CD4-positive, alpha-beta T cell (primary cell): ENCODE measurements at places on chromosomes 3 and 15.
A peak's percentile ranks its signal among the peaks of the same experiment; 100 is the strongest.

DNA sequence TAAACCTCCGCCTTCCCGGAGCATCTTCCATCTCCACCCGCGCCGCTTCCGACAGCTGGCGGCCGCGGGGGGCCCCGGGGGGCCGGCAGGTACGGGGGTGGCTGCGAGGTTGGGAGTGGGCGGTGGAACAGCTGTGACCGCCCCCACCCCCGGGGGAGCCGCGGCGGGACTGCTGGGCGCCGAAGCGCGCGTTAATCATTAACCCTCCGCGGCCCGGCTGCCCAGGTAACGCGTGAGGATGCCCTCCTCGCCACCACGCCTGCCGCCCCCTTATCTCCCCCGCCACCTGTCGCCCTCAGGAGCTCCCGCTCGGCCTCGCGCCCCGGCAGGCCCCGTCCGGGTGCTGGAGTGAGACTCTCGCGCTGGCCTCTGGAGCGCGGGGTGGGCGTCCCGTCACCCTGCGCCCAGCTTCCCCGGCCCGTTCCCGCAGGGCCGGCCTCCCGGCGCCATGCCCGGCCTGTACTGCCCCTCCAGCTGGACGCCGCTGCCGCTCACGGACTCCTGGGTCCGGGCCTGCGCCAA, 757 bp downstream of the VWA5B2 start:
- DNase-seq: no peak

DNA sequence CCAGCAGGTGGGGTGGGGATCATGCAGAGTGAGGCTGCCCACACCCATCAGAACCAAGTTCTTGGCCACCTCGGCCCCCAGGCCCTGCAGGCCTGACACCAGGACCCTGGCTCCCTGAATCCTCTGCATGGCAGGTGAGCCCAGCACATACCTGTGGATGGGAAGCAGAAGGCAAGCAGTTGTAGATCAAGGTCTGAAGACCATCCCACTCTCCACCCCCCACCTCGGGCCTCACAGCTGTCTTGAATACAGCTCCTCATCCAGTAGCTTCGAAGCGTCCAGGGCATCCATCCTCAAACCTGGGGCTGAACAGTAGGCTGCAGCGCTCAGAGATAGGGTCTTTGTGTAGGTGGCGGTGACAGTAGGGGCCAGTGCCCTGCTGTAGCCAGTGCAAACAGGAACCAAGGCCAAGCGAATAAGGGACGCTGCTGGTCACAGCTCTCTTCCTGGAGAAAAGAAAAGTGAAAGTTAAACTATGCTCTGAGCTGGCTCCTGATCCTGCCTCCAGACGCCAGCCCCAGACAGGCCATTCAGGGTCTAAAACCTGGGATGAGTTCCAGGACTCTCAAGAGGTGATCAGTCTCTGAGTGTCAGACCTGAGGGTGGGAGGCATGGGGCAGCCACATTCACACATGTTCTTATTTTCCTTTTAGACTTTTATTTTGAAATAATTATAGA, at the start of gene UBA7:
Gene UBA7, minus strand, starts transcription at position 457 of the 678 bp plus-strand sequence. Its CDS starts 166 bp downstream, at position 291.
- DNase-seq: peak; percentile 30

- DNase-seq: no peak
These were observed 22.6 kb downstream of the ADAM10 start for GRCh38 chr15:58726867-58727266.

DNA sequence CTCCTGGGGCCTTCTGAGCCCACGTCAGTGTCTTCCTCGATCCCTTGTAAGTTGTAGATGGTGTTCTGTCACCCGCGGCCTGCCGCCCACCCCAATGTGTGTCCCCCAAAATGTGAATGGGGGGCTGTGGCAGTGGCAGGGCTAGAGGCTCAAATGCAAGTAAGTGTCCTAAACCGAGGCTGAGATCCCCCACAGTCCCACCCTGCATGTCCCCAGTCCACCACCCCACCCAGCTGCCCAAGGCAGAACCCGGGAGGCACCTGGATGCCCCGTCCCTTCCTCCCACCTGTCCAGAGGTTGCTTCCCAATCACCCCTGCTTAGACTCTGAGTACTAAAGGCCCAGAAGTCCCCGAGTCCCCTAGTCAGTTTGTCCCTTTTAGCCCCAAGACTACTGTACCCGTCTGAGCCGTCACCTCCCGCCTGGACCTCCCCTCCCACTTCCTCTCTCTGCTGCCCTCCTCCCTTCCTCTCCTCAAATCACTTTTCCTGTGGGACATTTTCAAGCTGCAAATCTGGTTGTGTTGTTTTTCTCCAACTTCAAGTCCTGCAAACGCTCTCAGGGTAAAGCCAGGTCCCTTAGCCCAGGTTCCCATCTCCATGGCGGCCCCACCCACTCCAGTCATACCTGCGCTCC, 11.8 kb upstream of the PLXND1 start:
- no peak for DNase-seq

GRCh38 chr3:57752307-57752706, 3.8 kb upstream of the SLMAP start:
- no peak for DNase-seq

DNA sequence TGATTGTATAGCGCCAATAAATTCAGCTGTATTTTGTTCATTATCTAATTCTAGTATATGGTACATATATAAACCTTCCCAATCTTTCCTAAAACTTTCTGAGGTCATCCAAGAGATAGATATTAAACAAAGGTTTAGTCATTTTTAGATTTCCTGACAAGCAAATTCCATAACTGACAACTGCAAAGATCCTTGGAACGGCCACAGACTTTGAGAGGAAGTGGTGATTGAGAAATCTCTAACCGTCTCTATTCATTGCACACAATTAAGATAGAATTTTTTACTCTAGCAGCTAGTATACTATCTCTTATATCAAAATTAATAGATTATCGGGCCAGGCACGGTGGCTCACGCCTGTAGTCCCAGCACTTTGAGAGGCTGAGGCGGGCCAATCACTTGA, 4.7 kb downstream of the CSNK1G1 start:
- DNase-seq: no peak

GRCh38 chr15:77096138-77096537, 25.2 kb upstream of the TSPAN3 start:
- no peak for DNase-seq

- no peak for DNase-seq
These were observed 121.6 kb downstream of the TFG start for GRCh38 chr3:100830931-100831330.

DNA sequence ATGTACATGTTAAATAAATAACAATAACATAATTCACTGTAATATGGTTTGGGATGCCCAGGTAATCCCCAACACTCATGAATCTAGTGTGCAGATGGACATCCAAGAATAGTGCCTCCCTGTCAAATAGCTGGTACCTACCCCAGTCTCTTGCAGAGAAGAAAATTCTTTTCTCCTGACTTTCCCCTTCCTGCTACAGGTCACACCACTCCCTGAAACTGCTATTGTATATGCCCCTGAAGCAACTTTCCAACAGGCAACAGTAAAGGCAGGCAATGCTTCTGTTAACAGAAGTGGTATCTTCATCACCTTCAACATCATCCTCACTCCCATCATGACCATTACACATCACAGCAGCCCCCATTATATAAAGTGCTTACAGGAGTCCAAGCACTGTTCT, 431.6 kb downstream of the MAGI1 start:
- no peak for DNase-seq

DNA sequence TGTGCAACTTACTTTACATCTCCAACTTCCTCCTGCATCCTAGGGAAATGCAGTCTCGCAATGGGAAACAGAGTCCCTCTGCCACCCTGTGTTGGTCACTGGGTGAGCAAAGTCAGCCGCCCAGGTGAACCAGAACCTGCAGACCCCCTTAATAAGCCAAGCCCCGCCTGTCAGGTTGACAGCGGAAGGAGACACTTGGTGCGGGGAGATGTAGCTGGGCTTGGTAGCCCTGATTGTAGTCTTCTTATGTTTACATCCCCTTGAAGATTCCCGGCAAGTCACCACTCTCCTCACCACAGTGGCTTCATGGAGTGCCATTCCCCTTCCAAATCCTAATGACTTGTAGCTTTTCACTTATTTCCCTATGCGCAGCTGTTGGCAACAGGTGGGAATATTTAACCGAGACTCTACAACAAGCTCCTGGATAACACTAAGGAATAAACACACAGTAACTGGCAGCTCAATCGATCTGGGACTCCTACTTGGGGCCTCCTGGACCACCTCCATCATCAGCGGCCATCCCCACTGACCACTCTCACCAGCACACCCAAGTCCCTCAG, 17.7 kb upstream of the CLSTN2 start:
- DNase-seq: no peak

DNA sequence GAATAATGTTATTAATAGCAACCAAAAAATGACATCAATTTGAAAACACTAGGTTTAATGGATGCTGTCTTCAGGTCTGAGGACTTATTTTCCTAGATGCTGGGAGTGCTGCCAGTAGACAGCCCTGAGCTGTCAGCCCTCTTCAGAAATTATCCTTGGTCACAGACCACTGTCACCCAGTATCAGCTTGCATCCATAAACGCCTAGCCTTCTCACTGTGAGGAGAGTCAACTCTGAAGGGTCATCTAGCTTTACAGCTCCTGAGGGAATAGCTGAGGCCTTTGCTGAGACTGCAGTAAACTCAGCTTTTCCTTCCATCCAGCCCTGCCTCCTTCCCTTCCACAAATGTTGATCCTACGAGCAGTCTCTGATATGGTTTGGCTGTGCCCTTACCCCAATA, 19.4 kb upstream of the MNS1 start:
- DNase-seq: no peak

DNA sequence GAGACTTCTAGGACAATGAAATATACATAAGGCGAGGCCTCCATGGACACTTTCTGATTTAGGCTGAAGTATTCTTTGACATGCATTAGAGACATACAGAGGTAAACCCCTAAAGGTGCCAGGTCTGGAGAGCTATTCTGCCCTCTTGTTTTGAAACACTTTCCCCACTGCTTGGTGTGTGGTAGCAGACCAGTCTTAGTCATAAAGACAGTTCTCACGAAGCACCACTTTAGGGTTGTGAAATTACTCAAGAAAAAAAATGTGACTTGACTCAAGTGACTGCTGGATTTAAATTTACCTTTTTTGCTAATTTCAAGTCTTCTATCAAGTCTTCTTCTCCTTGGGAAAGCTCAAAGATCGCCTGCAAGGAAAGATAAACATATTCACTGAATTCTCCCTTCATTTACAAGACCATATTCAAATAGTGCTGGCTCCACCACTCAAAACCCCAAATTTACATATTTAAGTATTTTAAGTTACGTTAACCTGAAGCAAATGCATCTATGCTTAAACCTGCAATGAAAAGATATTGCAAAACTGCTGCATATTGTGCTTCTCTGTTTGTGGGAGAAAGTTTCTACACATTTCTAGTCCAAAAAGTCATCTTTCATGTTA, 48.4 kb downstream of the ARHGEF3 start:
- peak; percentile 31 for DNase-seq

GRCh38 chr15:77180270-77180669, 109.4 kb upstream of the TSPAN3 start:
- DNase-seq: no peak

GRCh38 chr3:78268716-78269668, 1229.1 kb downstream of the ROBO2 start:
- DNase-seq: no peak

GRCh38 chr3:52831500-52832301, 1.2 kb upstream of the ITIH4 start:
- DNase-seq: no peak

DNA sequence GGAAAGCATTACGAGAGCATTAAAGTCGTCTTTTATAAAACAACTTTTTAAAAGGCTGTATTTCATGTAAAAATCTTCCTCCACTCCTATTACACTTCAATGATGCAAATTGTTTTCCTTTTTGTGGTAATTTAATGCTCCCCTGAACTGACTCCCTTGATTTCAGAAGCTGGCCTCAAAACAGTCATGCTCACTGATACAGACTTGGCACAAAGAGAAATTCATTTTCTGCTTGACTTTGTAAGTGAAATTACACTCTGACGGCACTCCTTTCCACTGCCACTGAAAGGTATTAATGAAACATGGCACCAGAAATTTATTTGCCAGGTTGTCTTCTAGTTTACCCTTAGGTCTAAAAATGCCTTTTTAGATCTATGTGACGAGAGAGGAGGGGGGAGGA, 215.5 kb downstream of the LRRC3B start:
- no peak for DNase-seq

- no peak for DNase-seq
These were observed 28.6 kb downstream of the SOX14 start for GRCh38 chr3:137792626-137793271.

DNA sequence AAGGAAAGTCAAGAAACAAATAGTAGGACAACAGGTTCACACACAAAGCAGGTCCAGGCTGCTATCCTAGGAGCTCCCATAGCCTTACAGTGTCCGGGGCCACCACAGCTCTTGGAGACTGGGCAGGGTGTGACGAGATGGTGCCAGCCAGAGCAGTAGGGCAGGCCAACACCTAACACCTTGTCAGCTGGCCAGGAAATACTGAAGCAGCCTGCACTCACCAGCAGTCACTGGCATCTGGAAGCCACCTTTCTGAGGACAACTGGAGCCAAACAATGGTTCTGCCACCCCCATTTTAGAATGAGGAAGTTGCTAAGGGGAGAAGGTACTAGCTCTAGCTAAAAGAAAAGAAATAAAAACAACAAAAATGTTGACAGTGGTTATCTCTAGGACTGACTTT, 47.2 kb downstream of the CCDC12 start:
- no peak for DNase-seq

GRCh38 chr15:81297603-81298575, 26.1 kb downstream of the STARD5 start:
- DNase-seq: no peak

GRCh38 chr3:158347966-158348365, 223.0 kb upstream of the MLF1 start:
- no peak for DNase-seq

DNA sequence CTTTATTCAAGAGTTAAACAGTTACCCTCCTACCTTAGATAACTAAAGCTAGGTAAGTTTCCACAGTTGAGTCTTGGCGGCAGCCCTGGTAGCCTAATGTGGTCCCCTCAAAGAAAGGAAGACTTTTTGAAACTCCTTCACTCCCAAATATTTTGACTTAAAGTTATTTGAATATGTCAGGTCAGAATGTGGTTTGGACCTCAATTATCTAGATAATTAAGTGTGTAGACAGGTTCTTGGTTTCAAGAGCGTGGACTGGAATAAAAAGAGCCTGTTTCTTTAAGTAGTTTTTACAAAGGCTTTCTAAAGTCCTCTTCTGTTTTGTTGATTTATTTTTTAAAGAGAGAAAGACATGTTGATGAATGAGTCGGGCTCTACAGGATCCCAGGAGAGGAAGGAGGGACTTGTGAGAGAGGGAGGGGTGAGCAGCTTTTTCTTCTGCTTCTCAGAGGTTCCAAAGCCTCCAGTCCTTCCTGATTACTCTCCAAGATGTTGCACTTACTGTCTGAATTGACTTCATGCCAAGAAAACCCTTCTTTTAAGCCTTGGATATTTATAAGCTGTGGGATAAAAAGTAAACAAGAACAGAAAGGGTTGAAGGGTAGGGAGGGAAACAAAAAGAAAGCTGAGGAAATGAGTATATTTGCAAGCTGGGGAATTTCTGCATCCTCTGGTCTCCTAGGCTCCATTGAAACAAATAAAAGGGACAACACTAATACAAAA, 457.4 kb downstream of the IGSF11 start:
- no peak for DNase-seq

- no peak for DNase-seq
These were observed 1092.2 kb upstream of the CFAP20DC start for GRCh38 chr3:60142009-60142408.

- no peak for DNase-seq
These were observed 3.7 kb upstream of the TF start for GRCh38 chr3:133742351-133743091.
